ENCODE measurements at places on chromosomes 12 and 14. TPM values are rescaled to one million over a fixed set of nuclear protein-coding genes. Genes with fewer than 3 reads are reported as not detected.

Gene TMEM121
- 2.8 TPM for polyA plus RNA-seq

Gene DYRK4
- polyA plus RNA-seq, result 47.5 TPM

Gene FAM90A1
- polyA plus RNA-seq, result 3.8 TPM

Gene NYNRIN
- polyA plus RNA-seq, result 54.6 TPM

Gene EML5
- polyA plus RNA-seq, result 2.5 TPM

Gene ZFYVE21
- polyA plus RNA-seq, result 54.0 TPM

Gene GALNT16
- 2.7 TPM for polyA plus RNA-seq

Gene LRP1-AS
- polyA plus RNA-seq, result not detected

Gene GALNT8
- 4.3 TPM for polyA plus RNA-seq

Gene PLBD1
- 43.7 TPM for polyA plus RNA-seq

Gene CAPZA3
- 0.38 TPM for polyA plus RNA-seq

Gene DLK1
- polyA plus RNA-seq, result 10.8 TPM

Gene RAD9B
- polyA plus RNA-seq, result 1.4 TPM

Gene TSPAN11
- polyA plus RNA-seq, result 5.3 TPM

Gene PIK3C2G
- 4.8 TPM for polyA plus RNA-seq

Gene CIROP
- polyA plus RNA-seq, result not detected

Gene KRT73
- polyA plus RNA-seq, result not detected

Gene KRT74
- polyA plus RNA-seq, result not detected

Gene KCNH3
- 5.2 TPM for polyA plus RNA-seq

Gene TPPP2
- 2.7 TPM for polyA plus RNA-seq

Gene OR6C2
- polyA plus RNA-seq, result not detected

Gene HPD
- polyA plus RNA-seq, result 2.6 TPM

Gene ENO2
- polyA plus RNA-seq, result 14.8 TPM

Gene TBC1D30
- 5.1 TPM for polyA plus RNA-seq

Gene ABCC9
- 30.3 TPM for polyA plus RNA-seq

Gene CLEC4C
- polyA plus RNA-seq, result 0.23 TPM

Gene PTPN6
- 21.9 TPM for polyA plus RNA-seq

Gene KCNC2
- 0.55 TPM for polyA plus RNA-seq

Gene CCDC38
- polyA plus RNA-seq, result 1.1 TPM

Gene DCAF4
- polyA plus RNA-seq, result 19.6 TPM

Gene CDK17
- polyA plus RNA-seq, result 45.7 TPM

Gene CISTR
- polyA plus RNA-seq, result not detected

Gene IRAK3
- polyA plus RNA-seq, result 4.7 TPM

Gene KRT78
- polyA plus RNA-seq, result not detected

Gene BEGAIN
- 2.2 TPM for polyA plus RNA-seq

Gene NGB
- polyA plus RNA-seq, result not detected

Gene ADAMTS20
- 1.2 TPM for polyA plus RNA-seq

Gene OR4E2
- polyA plus RNA-seq, result 0.05 TPM

Gene CCDC197
- not detected for polyA plus RNA-seq

Gene EGLN3
- 19.8 TPM for polyA plus RNA-seq

Gene DCN
- polyA plus RNA-seq, result 366 TPM

Gene SPTLC2
- 78.0 TPM for polyA plus RNA-seq

Gene CMTM5
- polyA plus RNA-seq, result 1.0 TPM

Gene LBHD2
- not detected for polyA plus RNA-seq

All from left kidney (tissue), 8 donors.